Motor neuron (in vitro differentiated cells): ENCODE measurements at places on chromosomes 13 and 19. TPM values are rescaled to one million over a fixed set of nuclear protein-coding genes. Genes with fewer than 3 reads are reported as not detected.

The MEIOSIN gene
- total RNA-seq = 0.58 TPM in 1 of 2 replicates, not detected in the other

- no peak for ATAC-seq
These were observed 279.9 kb downstream of the UQCRFS1 start for GRCh38 chr19:28933039-28933438.

GRCh38 chr19:43895727-43896308, 39.3 kb downstream of the ZNF45 start:
- ATAC-seq = no peak

The SMIM24 gene
- total RNA-seq = not detected in 2 replicates

DNA sequence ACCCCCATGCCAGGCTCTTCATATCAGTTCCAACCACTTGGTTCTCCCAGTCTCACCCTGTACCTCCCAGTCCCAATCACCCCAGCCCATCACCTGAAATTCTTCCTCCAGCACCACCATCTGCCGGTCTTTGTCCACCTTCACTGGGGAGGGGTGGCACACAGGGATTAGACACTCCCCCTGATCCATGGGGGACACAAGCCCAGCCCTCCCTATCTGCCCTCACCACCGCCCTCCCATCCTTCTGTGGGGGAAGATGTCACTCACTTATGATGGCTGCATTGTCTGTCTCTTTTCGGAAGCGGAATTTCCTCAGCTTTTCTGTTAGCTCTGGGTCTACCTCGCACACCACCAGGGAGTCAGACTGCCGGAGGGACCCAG, 685 bp downstream of the GMFG start:
- no peak for ATAC-seq

DNA sequence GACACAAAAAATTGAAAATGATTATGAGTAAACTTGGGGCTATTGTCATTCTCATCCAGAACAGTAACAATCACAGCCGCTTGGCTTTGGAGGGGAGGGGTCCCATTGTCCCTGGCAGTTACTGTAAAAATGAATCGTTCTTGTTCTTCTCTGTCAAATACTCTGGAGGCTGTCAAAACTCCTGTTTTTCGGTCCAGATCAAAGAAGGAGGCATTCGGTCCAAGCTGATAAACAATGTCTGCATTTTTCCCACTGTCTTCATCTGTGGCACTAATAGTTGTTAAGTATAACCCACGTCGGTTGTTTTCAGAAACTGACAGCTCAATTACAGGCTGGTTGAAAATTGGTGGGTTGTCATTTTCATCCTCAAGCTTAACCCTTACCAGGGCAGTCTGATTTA, 3.4 kb downstream of the PCDH9 start:
- ATAC-seq = no peak

The TJP3 gene
- 0.56 and 0.63 TPM in 2 replicates for total RNA-seq

GRCh38 chr13:44601586-44601985, 25.5 kb upstream of the TSC22D1 start:
- ATAC-seq = no peak

The CXCL17 gene
- total RNA-seq = not detected in 2 replicates

The LYL1 gene
- total RNA-seq = 0.11 and 0.44 TPM in 2 replicates

DNA sequence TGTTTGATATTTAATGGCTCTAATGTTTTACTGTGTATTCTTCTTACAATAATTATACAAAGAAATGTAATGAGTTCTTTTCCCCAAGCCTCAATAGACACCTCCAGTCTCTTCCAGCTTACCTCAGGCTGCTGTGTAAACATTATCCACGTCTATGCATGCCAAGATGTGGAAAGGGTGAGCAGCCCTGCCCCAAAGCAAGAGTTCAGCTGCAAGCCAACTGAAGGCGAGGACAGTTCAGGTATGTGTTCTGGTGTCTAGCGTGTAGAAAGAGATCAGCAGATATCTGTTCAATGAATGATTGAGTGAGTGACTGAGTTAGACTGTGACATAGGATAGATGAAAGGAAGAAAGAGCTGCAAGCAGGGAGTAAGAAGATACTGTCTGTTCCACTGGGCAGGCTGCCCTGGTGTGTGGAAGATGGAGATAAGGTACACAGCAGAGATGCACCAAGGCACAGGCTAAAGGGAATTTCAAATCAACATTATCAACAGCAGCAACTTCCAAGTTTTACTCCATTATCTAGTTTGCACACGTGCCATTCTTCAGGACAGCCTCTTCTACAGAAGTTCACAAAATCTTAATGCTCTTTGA, 66.0 kb downstream of the LATS2 start:
- no peak for ATAC-seq

GRCh38 chr13:32430018-32430747, 2.3 kb upstream of the N4BP2L1 start:
- no peak for ATAC-seq
